ENCODE measurements at places on chromosomes 16 and 17. TPM values are rescaled to one million over a fixed set of nuclear protein-coding genes. Genes with fewer than 3 reads are reported as not detected.

The HELZ gene
- total RNA-seq: 115 TPM

The RAPGEFL1 gene
- 8.4 TPM for total RNA-seq

The WNK4 gene
- 0.70 TPM for total RNA-seq

The CHAD gene
- not detected for total RNA-seq

The ARL5C gene
- not detected for total RNA-seq

The KRT13 gene
- total RNA-seq: not detected

The PERCC1 gene
- total RNA-seq: 0.90 TPM

All from T-cell (primary cell).